Stimulated activated CD8-positive, alpha-beta memory T cell treated with anti-CD3 and anti-CD28 coated beads, Interleukin-7, amount 100 ng/mL, for 1 hour (primary cell): ENCODE measurements at places on chromosomes 16 and 17.

GRCh38 chr17:65190467-65191097, 53.4 kb downstream of the RGS9 start:
- no peak for DNase-seq

DNA sequence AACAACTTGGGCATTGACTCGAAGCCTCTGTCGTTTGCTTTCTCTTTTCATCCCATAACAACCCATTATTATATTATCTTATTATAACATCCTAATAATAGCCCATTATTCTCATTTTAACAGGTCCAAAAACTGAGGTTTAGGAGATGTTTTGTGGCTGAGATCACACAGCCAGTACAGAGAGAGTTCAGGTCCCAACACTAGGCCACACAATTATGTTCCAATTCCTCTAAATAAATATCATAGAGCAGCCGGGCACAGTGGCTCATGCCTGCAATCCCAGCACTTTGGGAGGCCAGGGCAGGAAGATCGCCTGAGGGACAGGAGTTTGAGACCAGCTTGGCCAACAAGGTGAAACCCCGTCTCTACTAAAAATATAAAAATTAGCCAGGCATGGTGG, 40.3 kb upstream of the KIFC3 start:
- DNase-seq, result no peak

DNA sequence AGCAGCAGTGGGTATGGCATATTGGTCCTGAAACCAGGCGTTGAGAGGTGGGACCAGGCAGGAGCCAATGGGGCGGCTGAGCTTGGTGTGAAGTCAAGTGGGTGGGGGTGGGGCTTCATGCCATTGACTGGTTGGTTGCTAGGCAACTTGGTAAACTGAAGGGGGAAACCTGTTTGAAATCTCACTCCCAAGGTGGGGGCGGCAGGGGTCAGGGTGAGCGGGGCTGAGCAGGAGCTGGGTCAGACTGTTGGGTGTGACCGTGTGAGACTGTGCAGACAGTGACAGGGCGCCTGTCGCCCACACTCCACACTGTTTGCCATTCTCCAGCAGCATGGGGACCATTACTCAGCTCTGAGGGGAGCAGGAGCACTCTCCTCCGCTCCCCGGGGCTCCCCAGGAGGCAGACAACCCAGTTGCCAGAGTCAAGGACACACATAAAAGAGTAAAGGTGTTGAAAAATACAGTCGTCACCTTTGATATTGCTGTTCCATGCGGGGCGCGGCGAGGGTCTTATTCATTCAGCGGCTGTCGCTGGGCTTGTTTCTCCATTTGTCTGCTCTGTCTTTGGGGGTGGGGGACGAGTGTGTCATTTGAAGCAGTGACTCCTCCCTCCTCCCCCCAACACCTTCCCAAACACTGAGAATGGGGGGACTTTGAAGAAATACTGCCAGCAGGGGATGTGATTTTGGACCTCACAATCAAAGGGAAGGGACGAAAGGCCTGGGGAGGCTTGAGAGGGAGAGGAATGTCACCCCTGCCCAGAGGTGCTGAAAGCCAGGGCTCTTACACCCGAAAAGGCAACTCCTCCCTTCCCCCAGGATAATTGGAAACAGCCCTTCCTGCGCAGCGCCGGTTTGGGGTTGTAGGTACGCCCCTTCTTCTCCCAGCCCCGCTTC, 1.2 kb upstream of the EFNB3 start:
- DNase-seq, result no peak

DNA sequence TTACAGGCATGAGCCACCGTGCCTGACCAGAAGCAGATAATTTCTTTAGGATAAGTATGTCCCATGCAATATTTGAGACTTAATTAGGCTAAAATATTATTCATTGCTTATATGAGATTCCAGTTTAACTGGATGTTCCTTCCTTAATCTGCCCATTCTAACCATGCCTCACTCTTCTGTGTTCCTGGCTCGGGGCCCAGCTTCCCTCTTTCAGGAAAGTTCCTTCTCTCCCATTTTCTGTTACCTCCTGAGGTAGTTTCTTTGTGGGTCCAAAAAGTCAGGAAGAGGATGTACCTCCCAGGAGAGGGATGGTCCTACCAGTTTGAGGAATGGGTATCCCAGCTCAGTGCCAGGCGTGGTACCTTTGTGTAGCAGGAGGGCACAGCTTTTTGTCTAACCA, 23.3 kb downstream of the UNK start:
- DNase-seq, result no peak

DNA sequence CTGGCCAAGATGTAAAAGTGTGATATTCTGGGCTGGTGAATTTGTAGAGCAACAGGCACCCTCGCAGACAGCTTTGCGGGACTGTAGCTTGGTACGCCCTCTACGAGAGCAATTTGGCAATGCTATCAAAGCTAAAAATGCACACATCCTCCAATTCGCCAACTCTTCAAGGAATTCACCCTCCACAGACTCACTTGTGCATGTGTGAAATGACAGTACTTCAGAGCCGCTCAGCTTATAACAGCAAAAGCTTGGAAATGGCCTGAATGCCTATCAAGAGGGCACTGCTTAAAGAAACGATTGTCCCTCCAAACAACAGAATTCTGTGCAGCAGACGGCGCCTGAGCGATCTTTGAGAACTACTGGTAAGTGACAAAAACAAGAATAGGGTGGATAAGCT, 130.8 kb downstream of the SDK2 start:
- DNase-seq, result no peak

- no peak for DNase-seq
Measured at GRCh38 chr17:40417258-40417608, 463 bp downstream of the TOP2A start.
